Erythroblast (primary cell): ENCODE measurements at places on chromosomes 7 and 10.
A peak's percentile ranks its signal among the peaks of the same experiment; 100 is the strongest.

DNA sequence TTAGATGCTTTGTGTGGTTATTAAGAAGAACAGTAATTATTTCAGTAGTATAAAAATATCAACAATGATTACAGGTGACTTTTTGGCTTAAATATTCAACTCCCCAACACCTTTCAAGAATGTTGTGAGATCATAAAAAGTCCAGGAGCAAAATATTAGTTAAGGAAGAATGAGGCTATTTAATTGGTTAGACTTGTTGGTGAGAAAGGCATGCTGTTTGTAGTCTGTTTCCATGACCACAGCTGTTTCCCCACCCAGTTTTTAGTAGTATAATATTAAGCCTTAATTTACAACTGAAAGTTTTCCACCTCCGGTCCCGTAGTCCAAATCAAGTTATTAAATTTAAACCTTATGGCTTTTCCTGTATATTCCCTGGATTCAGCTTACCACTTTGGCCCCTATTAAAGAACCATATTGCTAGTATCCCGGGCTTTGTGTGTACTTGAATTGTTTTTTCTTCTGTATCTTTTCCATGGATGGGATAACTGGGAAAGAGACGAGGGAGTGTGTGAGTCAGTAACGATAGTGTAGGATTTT lies 133.3 kb downstream of the CELF2 start:
- DNase-seq, result no peak

GRCh38 chr10:44575601-44576380 lies 190.9 kb upstream of the CXCL12 start:
- DNase-seq, result no peak

GRCh38 chr7:105820363-105821066 lies 55.9 kb downstream of the ATXN7L1 start:
- no peak for DNase-seq

GRCh38 chr7:8169171-8169570 lies 92.8 kb downstream of the ICA1 start:
- no peak for DNase-seq

GRCh38 chr10:43399320-43400310 lies 9.4 kb downstream of the HNRNPF start:
- peak; percentile 33 for DNase-seq

GRCh38 chr7:102111061-102112041 lies 175.3 kb upstream of the SH2B2 start:
- DNase-seq, result no peak

DNA sequence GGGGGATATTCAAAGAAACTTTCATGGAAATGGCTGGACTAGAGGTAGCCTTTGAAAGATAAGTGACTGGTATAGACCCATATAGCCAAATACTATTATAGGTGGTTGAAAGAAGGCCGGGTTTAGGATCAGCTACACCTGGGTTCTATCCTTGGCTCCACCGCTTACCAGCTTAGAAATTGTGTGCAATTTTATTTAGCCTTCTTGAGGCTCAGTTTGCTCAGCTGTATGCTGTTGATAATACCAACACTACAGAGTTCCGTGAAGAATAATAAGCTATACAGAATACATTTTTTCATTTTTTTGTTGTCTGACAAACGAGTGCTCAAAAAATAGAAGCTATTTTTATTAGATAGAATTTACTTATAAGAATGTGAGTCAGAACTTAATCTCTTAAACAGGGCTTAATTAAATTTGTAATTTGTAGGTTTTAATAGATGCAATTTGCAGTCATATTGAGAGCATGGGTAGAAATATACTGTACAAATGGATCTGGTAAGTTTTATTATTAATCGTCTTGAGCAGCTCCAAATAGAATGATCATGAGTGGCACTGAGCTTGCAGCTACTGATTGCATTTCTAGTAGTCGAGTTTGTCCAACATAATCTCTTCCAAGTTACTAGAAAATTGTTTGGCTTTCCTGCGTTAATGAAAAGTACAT lies 164.3 kb upstream of the PHYHIPL start:
- DNase-seq, result no peak

DNA sequence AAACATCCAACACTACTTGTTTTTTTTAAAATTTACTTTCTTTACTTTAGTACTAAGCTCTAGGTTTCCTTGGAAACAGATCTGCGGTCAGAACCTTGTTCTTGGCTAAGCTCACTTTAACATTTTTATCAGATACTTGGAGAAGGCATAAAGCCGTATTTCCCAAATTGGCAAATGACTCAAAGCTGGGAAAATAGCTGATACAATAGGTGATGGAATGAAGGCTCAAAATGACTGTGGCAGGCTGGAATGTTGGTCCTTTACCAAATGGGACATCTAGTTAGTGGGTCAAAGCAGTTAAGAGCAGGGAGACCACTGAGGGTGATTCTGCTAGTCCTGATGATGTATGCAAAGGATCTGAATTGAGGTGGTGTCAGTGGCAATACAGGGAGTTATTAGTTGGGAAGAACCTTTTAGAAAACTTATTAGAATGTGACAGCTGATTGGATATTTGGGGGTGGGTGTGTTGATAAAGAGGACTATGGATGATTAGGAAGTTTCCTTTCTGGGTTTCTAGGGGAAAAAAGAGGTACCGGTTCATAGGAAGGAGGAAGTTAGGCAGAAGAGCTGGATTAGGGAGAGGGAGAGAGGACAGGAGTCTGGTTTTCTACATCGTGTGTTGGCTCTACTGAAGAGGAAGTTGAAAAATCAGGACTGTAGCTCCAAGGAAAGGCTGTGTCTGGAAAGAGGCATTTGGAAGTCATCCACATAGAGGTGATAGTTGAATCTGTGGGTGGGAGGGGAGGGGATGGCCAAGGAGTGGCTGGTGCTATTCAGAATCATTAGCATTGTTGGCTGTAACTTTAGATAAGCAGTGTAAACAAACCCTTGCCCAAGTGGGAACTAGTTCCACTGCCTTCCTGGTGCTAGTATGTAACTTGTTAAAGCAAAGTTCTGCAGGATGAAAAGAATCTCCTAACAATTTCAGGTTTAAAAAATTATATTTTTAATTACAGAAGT lies 13.1 kb downstream of the PLCE1 start:
- DNase-seq, result no peak

GRCh38 chr10:72097448-72098300 lies 9.3 kb upstream of the SPOCK2 start:
- DNase-seq, result peak; percentile 38

DNA sequence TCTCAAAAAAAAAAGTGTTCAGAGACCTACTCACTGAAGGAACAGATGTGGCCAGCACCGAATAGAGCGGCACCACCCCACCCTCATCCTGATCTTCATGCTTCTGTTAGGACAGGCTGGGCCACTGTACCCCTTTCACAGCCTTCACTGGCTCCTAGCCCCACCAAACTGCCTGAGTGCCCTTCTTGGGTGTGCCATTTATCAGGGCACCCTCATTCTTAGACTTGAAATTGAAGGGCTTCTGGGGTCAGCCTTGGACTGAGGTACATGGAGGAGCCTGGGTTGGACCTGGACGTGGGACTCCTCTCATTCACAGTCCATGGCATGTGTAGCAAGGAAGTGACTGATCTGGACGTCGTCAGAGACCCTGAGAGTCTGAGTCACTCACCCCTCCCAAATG lies 190.3 kb downstream of the COBL start:
- no peak for DNase-seq

- no peak for DNase-seq
These were observed 97.2 kb downstream of the SLC25A13 start for GRCh38 chr7:96224685-96225084.

GRCh38 chr7:38280707-38281106 lies 7.3 kb upstream of the TARP start:
- no peak for DNase-seq

- no peak for DNase-seq
These were observed 8.3 kb upstream of the BCL7B start for GRCh38 chr7:73565675-73566340.

GRCh38 chr10:5484205-5484604 lies 15.2 kb downstream of the CALML5 start:
- no peak for DNase-seq

DNA sequence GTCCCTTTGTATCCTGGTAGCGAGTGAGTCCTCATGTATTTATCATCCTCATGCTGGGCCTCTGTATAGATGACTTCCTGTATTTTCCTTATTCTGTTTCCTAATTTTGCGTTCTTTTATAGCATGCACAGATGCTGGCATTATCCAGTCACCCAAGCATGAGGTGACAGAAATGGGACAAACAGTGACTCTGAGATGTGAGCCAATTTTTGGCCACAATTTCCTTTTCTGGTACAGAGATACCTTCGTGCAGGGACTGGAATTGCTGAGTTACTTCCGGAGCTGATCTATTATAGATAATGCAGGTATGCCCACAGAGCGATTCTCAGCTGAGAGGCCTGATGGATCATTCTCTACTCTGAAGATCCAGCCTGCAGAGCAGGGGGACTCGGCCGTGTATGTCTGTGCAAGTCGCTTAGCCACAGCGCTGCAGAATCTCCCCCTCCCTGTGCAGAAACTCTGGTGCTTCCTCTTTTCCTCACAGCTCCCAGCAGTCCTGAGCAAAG lies 183.1 kb upstream of the PRSS58 start:
- DNase-seq, result no peak

GRCh38 chr10:102767428-102768160 lies 23.8 kb downstream of the WBP1L start:
- no peak for DNase-seq

GRCh38 chr10:124122211-124122610 lies 28.8 kb upstream of the CHST15 start:
- DNase-seq, result no peak

DNA sequence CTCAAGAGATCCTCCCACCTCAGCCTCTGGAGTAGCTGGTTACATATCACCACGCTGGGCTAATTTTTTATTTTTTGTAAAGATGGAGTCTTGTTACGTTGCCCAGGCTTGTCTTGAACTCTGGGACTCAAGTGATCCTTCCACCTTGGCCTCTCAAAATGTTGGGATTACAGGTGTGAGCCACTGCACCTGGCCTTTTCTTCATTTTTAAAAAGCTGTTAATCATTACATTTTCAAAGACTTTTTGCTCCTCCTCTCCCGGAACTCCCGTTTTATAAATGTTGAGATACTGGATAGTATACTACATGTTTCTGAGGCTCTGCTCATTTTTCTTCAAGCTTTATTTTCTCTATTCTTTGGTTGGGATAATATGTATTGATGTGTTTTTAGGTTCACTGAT lies 16.4 kb downstream of the AOAH start:
- no peak for DNase-seq

- DNase-seq, result no peak
These were observed 99.7 kb upstream of the SDK1 start for GRCh38 chr7:3201306-3201705.

DNA sequence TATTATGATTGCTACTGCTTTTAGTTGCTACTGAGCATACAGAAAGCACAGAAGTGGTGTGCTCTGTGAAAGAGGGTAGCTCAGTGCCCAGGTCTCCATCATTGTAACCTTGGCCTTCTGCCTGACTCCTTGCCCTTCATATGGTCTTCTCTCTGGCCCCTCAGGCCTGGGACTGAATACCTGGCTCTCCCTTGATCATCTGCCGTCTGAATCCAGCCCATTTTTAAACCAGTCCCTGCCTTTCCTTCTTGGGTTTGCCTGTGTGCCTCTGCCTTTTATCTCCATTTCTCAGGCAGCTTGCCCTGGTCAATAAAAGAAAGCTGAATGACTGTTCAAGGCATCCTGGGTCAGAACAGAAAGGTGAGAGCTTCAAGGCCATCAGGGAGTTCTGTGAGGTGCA lies 109.1 kb upstream of the ZNF438 start:
- no peak for DNase-seq

DNA sequence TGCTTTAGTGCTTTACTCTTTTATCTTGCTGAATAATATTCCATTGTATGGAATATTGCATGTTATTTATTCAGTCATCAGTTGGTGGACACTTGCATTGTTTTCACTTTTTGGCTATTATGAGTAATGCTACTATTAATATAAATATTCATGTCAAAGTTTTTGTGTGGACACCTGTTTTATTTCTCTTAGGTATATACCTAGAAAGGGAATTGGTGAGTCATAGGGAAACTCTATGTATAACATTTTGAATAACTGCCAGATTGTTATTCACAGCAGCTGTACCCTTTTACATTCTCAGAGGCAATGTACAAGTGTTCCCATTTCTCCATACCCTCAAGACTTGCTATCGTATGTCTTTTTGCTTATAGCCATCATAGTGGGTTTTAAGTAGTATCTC lies 268.7 kb downstream of the SEMA3A start:
- DNase-seq, result no peak

DNA sequence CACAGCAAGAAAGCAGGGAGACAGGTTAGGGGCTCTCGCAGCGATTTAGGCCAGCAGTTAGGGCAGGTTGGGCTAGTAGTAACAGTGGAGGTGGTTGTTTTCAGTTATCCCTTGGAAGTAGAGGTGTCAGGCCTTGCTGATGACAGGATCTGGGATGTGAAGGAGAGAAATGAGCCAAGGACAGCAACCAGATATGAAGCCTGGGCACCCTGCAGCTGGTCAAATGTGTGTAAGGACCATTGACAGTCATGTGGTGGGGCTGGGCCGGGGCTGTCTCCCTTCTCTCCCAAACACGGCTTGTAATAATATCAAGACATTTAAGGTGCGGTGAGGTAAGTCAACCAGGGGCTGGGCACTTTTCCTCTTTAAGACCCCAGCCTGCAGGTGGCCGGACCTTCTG lies 112.5 kb upstream of the IGFBP3 start:
- DNase-seq, result no peak

- DNase-seq, result no peak
These were observed 662.9 kb downstream of the CCSER2 start for GRCh38 chr10:84991301-84991700.

DNA sequence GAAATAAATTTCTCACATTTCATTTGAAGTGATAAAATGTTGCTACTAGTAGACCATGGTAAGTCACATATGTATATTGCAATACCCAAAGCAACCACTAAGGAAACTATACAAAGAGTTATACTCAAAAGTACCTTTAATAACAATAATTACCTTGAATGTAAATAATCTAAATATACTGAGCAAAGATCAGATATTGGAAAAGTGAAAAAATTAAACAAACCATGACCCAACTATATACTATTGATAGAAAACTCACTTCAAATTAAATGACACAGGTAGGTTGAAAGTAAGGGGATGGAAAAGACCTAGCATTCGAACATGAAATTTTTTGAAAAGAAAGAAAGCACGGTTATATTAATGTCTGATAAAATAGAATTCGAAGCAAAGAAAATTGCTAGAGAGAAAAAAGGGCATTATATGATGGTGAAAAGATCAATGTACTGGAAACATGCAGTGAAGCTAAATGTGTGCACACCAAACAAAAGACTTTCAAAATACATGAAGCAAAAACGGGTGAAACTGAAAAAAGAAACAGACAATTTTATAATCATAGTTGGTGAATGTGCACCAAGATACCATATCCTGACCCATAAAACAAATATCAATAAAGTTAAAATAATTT lies 29.1 kb downstream of the TFPI2 start:
- DNase-seq, result no peak

GRCh38 chr10:17423632-17424186 lies 30.7 kb downstream of the ST8SIA6 start:
- peak; percentile 69 for DNase-seq

GRCh38 chr10:3433988-3434387 lies 261.4 kb upstream of the PITRM1 start:
- no peak for DNase-seq
